ENCODE measurements at places on chromosomes 12 and 14.

GRCh38 chr12:28082096-28082495 lies 108.2 kb upstream of the CCDC91 start:
- no peak for DNase-seq

- DNase-seq: no peak
Observed at GRCh38 chr14:67195279-67195678, 6.0 kb downstream of the GARIN2 start.

DNA sequence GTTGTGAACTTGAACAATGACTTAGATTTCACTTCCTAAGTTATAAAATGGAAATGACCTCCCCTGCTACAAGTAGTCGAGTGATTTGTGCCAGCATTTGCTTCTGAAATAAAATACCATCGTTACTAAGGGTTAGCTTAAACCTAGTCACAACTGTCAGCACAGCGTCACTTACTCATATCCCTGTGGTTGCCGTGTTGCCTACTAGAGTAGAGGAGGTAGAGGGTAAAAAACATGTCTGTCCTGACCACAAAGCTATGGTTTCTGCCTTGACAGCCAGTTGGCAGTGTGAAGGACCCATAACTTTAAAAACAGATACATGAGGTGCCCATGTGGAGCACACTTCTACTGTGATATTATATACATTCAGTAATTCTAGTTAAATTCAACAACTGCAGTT lies 234.2 kb upstream of the RGS6 start:
- no peak for DNase-seq

DNA sequence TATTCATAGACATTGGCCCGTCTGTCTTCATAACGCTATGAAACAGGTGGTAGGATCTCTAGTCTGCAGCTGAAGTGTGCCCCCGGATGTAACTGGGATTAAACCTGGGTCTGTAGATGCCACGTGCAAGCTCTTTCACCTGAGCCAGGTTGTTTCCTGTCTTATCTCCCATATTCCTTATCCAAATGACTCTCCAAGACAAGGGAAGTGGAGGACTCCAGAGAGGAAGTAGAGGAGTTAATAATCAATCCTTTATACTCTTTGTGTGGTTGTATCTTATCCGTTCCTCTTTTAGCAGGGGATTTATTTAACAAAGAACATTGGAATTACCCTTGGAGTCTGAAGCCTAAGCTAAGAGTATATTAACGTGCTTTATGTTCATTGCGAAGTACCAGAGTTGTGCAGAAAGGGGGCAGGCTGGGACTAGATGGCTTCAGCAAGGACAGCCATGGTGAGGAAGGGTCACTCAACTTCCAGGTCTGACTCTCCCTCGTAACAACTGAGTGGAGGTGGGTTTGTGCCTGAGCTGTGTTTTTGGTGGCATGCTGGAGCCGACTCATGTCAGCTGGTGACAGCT lies 82.8 kb downstream of the RIN3 start:
- DNase-seq: no peak

DNA sequence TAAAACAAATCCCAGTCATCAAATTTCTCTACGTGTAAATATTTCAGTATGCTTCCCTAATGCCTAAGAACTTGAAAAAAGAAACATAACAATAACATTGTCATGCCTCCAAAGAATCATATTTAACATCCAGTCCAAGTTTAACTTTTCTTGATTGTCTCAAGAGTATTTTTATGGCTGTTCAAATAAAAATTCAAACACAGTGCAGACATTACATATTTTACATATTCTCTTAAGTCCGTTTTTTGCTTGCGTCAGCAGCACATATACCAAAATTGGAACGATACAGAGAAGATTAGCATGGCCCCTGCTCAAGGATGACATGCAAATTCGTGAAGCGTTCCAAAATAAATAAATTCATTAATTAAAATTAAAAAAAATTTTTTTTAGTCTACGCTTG lies 23.3 kb upstream of the EEA1 start:
- DNase-seq: no peak

GRCh38 chr14:103073367-103073875 lies 10.6 kb upstream of the LBHD2 start:
- DNase-seq: no peak

GRCh38 chr12:9868311-9868801 lies 798 bp downstream of the CLEC2B start:
- no peak for DNase-seq

DNA sequence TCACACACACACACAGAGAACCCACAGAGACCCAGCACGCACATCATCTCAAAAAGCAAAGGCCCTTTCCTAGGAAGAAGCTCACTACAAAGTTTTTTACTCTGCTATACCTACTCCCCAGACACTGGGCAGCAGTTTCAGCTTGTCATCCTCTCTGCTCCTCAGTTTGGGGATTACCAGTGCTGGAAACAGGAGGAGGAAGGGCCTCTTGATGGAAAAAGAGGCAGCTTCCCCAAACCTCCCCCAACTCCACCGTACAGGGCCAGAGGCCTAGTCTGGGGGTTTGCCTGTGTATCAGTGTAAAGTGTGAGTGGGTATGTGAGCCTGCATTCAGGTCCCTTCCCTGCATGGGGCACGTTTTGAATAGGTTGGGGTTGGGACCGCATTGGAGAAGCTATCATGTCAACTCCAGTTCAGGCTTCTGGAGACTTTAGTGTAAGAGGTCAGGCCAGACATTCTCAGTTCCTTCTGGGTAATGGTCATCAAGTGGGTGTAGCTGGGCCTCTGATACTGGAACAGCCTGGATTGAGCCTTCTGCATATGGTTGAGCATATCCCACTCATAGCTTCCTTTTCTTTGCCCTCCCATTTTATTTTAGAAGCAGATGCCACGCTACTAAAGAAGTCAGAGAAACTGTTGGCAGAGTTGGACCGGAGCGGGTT lies 1.2 kb downstream of the REM2 start:
- DNase-seq: no peak

Data from activated CD8-positive, alpha-beta memory T cell treated with anti-CD3 and anti-CD28 coated beads for 1 hour (primary cell).